ENCODE measurements at places on chromosomes 7 and 10.

- DNase-seq, result peak; percentile 20
Observed at GRCh38 chr7:118195837-118196474, 12.0 kb downstream of the LSM8 start.

DNA sequence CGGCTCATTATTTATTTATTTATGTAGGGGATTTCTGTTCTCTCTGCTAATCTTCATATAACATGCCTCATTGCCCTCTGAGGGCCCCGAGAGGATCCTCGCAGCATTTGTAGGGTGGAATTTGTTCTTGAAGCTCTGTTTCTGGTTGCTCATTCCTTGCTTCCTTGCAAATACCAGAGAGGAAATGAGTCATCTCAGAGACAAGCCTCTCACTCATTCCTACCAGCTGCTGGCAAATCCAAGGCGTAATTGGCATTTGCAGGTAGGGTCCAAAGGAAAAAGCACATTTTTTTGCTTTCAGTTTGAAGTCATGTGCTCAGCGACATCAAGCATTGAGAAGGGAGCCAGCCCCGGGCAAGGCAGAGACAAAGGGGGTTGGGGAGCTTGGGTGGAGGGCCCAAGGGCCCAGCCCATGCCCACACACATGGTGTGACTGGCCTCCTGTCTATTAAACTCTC, 501.6 kb downstream of the GALNT17 start:
- DNase-seq, result peak; percentile 94

DNA sequence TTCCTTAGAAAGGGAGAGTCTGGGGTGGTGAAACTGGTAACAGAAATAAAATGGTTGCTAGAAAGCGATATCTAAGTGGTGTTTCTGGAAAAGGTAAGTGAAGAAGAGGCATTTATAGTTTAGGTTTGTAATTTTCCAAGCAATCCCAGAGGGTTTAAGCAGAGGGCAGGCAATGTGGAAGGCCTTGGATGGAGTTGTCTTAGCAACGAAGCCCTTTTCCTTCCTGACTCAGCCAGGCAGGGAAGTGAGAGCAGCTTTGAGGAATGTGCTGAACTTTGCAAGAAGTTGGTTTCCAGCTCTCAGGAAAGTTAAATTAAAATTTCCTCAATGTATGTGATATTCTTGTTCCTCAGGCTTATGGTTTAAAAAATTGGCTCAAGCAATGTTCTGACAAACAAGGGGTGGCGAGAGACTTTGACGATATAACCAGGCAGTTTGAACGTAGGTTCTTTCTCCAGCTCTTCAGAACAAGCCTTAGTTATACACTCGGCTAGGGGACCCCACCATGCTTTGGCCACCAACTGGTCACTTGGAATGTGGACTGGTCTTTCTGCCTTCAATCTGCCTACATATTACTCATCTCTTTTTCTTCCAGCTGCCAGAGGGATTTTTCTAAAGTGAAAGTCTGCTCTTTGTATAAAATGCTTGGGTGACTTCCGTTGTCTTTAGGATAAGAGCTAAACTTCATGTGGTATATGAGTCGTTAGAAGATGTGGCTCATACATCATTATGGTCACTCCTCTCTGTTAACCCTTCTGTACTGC, 66.9 kb upstream of the SLC25A13 start:
- DNase-seq, result peak; percentile 33

DNA sequence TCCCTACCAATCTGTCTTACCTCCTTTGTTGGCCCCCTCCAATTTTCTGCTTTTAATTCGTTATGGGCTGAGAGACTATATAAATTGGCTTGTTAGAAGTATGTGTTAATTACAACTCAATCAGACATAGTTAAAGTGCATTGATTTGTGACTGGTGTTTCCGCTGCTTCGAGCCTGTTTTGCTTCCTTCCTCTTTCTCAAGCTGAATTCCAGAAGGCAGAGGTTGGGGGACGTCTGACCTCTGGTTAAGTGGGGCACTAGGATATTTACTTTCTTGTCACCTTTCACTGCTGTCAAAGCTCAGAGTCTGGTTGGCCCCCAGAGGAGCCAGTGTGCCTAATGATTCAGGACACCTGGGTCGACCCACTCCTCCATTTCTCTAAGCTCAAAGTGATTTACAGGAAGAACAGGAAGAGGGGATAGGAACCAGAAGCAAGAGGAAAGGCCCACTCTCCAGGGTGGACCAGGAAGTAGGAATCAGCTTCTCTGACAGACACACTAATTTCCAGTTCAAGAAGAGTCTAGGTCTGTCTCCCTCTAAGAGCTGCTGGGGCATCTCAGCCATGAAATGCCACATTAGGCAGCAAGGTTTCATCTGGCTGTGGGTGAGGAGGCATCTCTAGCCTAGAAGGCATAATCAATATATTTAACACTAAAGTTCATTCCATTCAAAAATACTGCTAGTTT, 397.2 kb upstream of the NPVF start:
- no peak for DNase-seq

GRCh38 chr7:33986951-33987947, 81.9 kb downstream of the BMPER start:
- DNase-seq, result peak; percentile 99

DNA sequence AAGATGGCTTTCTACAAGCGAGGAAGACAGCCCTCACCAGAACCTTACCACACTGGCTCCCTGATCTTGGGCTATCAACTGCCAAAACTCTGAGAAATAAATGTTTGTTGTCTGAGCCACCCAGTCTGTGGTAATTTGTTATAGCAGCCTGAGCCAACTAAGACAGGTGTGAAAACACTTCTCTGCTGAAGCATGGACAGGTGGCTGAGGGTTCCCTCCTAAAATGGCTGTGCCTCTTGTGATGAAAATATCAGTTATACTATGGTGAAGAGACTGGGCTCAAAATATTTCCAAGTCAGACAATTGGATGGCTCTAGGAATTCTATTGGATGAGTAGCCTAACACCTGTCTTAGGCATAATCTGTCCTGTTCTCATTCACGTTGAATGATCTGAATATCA, 78.1 kb downstream of the CDK1 start:
- no peak for DNase-seq

DNA sequence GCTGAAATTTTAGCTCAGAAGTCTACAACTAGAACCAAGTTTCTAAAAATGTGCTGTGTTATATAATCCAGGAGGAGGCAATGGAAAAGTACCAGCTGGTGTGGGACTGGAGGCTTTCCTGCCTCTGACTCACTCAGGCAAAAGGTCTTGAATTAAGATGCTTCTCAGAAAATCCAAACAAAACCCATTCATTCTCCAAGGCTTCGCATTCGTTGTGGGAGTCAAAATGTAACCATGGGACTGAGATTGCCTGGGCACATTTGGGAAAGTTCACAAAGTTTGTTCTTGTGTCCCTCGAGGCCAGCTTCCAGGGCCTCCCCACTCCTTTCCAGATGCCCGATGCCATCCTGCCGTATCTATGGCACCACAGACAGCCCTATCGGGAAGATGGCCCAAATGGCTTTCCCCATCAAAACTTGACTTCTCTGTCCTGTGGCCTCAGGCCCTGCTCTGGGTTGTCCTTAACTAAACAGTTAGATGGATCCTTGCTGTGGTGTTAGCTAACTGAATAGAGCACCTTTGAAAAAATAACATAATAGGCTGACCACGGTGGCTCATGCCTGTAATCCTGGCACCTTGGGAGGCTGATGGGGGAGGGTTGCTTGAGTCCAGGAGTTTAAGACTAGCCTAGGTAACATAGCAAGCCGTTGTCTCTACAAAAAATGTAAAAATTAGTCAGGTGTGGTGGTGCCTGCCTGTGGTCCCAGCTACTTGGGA, 180.5 kb downstream of the PFKFB3 start:
- DNase-seq, result no peak

GRCh38 chr10:17802350-17802749, 6.8 kb upstream of the MRC1 start:
- no peak for DNase-seq

DNA sequence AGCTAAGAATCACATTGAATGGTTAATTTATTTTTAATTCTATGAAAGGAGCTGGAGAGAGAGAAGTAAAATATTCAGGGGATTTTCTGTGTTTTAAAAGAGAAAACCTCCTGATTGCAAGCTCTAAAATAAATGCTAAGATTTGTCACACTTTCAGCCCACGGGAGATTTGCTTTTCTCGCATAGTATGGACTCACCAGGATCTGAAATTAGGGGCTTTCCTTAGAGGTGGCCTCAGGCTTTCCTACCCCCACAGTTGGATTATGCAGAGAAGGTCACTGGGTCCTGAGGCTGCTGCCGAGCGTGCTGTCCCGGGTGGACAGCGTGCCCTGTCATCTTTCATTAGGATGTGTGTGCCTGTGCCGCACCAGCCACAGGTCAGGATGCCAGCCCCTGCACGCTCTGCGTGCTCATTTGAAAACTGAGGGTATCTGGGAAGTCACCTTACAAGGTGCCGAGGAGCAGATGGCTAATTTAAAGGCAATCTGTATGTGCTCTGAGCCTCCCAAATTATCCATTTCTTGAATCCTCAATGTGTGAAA, 258.8 kb downstream of the CELF2 start:
- DNase-seq, result no peak

DNA sequence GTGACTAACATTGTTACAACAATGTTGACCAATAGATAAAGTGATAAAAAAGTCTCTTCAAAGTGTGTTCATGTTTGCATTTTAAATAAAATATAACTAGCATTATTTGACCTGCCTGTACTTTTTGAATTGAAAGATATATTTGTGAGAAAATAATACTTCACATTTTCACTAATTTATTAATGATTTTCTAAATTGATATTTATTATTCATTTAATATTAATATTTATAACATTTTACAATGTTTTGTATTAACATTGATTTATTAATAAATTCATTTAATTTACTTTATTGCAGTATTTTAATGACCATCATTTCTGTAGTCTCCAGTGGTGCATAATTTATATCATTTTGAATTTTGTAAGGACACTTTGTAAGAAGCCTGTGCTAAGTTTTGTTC, 150.0 kb upstream of the BET1 start:
- no peak for DNase-seq

Measured in fibroblast of skin of left quadriceps (primary cell).